Activated CD8-positive, alpha-beta memory T cell treated with anti-CD3 and anti-CD28 coated beads, Interleukin-2, amount 50 U/mL, for 4 hours (primary cell): ENCODE measurements at places on chromosomes 5 and 9.

GRCh38 chr9:29069376-29069775 lies 1496.1 kb upstream of the C9orf72 start:
- DNase-seq = no peak

GRCh38 chr5:108749128-108749861 lies 1.6 kb downstream of the FER start:
- peak; percentile 60 for DNase-seq

DNA sequence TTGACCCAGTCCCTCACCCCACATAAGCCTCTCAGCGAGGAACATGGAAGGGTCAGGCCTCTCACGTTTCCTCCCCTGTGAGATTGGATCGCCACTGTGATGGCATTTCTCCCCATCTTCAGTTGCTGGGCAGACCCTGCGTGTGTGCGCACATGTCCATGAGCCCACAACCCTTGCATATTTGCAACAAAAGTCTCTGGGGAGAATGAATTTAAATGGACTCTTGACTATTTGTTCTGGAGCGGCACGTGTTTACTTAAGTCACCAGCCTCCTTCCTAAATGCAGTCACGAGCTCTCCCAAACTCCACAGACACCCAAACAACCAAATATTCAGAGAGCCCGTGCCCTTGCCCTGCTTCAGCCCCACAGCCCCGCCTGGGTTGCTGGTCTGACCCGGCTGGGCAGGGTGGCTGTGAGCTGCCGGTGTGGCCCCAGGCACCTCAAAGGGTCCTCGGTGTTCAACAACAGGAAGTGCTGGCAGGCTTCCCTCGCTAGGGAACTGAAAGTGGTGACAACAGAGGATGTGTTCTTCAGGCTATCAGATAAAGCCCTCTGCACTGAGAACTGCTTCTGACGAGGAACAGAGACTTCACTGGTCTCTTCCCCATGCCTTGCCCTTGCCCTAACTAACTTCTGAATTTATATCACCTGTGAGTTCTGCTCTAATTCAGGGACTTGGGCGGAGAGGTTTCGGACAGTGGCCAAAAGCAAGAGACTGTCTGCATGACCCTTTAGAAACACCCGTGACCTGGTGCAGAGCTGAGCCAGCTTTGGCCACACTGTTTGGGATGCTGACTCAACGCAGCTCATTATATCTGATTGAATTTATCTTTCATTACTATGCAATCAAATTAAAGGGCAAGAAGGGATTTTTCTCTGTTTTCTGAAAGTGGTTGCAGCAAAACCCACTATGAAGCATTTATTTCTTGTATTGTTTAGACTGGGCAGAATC lies 19.2 kb upstream of the CD180 start:
- DNase-seq = peak; percentile 42

- no peak for DNase-seq
Observed at GRCh38 chr9:124764774-124765438, 6.2 kb downstream of the NR6A1 start.

DNA sequence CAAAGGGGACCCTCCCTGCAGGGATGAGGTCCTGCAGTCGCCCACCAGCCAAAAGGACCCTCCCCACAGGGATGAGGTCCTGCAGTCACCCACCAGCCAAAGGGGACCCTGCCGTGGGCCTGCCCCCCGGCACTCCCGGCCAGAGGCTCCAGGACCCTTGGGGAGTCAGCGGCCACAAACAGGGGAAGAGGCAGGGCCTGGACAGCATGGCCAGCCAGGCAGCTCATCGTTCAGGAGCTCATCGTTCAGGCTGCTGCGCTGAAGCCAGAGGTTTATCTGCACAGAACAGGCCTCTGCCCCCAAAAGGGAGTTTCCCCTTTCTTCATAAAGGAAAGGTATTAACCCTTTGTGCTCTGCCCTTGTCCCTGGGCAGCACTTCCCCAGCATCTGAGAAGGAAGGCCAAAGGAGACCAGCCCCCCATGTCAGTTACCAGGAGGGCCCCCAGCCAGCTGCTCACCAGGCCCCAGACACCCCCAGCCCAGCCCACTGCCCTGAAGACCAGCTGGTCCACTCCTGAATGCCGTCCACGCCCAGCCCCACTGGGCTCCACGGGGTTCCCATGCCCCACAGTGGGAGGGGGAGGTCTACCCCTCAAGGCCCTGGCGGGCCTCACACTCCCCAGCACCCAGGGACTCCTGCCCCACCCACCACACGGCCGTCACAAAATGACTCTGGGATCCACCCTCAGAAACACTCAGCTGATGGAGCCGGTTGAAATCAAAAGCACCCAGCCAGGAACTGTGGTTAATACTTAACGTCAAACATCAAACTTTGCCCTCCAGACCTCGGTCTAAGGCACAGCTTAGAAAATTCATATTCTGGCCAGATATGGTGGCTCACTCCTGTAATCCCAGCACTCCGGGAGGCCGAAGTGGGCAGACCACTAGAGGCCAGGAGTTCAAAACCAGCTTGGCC lies 6.3 kb downstream of the SLC12A7 start:
- peak; percentile 58 for DNase-seq

- peak; percentile 55 for DNase-seq
Observed at GRCh38 chr5:149367249-149367971, 9.6 kb downstream of the PCYOX1L start.

- DNase-seq = no peak
Observed at GRCh38 chr9:74824654-74825053, 63.1 kb downstream of the TRPM6 start.

DNA sequence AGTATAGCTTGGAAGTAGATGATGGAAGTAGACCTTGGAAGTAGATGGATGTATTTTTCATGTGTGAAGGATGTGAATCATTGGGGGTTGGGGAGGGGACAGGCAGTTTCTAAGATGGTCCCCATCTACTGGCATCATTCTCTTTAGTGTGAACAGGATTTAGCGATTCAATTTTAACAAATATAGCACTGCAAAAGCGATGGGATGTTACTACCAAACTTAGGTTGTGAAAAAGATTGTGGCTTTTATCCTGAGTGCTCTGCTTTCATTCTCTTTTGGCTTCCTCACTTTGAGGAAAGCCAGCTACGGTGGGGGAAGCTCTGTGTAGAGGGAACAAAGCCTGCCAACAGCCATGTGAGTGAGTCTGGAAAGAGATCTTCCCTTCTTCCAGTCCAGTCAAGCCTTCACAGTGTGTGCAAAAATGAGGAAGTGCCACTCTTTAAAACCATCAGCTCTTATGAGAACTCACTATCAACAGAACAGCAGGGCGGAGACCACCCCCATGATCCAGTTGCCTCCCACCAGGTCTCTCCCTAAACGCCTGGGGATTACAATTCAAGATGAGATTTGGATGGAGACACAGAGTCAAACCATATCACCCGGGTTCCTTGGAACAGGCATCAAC lies 441.4 kb downstream of the SH3GL2 start:
- DNase-seq = no peak

DNA sequence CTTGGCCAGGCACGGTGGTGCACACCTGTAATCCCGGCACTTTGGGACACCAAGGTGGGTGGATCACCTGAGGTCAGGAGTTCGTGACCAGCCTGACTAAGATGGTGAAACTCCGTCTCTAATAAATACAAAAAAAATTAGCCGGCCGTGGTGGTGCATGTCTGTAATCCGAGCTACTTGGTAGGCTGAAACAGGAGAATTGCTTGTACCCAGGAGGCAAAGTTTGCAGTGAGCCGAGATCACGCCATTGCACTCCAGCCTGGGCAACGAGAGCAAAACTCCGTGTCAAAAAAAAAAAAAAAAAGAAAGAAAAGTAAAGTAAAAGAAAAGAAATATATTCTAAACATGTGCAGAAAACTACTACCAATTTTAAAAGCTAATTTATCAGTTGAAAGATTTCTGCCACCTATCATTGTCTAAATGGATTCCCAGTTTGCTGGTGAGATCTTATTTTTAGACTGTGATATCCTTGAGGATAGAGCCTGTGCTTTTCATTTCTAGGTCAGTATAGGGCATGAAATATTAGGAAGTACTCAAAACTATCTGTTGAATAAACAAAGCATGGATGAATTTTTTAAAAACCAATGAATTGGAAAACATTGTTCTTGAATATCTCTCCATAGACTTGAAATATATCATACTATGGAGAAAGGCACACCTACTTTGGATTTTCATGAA lies 86.9 kb downstream of the NFIB start:
- no peak for DNase-seq

- no peak for DNase-seq
Observed at GRCh38 chr5:141674747-141675146, 7.3 kb downstream of the ARAP3 start.

GRCh38 chr5:45596320-45596719 lies 99.9 kb downstream of the HCN1 start:
- no peak for DNase-seq

DNA sequence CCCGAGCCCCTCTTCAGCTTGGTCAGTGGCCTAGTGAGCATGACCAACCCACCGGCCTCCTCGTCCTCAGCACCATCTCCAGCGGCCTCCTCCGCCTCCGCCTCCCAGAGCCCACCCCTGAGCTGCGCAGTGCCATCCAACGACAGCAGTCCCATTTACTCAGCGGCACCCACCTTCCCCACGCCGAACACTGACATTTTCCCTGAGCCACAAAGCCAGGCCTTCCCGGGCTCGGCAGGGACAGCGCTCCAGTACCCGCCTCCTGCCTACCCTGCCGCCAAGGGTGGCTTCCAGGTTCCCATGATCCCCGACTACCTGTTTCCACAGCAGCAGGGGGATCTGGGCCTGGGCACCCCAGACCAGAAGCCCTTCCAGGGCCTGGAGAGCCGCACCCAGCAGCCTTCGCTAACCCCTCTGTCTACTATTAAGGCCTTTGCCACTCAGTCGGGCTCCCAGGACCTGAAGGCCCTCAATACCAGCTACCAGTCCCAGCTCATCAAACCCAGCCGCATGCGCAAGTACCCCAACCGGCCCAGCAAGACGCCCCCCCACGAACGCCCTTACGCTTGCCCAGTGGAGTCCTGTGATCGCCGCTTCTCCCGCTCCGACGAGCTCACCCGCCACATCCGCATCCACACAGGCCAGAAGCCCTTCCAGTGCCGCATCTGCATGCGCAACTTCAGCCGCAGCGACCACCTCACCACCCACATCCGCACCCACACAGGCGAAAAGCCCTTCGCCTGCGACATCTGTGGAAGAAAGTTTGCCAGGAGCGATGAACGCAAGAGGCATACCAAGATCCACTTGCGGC lies 1.8 kb downstream of the EGR1 start:
- no peak for DNase-seq

GRCh38 chr5:109439590-109439989 lies 29.8 kb upstream of the PJA2 start:
- no peak for DNase-seq

GRCh38 chr5:132489871-132490483 lies 596 bp downstream of the IRF1 start:
- peak; percentile 67 for DNase-seq

DNA sequence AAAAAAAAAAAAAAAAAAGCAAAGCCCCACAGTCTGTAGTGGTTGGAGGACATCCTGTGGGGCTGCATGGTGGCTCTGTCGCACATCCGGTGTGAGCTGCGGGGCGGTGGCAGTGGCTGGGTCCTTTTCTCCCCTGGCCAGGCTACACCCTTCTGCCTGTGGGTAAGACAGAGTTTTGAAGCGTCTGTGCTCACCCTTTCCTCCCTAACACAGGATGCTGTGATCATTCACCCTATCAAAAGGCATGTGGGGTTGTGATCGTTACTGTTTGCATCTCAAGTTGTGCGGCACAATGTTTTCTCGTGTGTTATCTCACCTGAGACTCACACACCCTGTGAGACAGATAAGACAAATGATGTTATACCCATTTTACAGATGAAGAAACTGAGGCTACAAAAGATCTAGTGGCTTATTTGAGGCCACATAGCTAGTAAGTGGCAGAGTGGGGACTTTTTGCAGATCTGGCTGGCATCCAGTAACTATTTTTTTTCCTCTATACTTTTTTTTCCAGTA lies 17.5 kb downstream of the IRF1 start:
- DNase-seq = peak; percentile 66

- DNase-seq = no peak
Observed at GRCh38 chr9:18114559-18115475, 359.1 kb upstream of the ADAMTSL1 start.

DNA sequence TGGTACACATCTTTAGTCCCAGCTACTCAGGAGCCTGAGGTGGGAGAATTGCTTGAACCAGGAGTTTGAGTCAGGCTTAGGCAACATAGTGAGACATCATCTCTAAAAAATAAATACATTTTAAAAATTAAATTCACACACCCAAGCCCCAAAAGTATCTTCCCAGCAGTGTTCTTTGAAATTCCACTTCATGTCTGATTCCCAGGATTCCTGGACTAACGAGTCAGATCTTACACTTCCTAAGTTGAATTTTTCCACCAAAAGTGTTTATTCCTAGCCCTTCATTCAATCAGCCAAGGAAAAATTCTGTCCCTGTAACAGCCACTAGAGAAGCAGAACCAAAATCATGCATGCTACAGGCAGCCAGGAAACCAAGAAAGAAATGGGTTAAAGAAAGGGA lies 970.9 kb downstream of the EFNA5 start:
- no peak for DNase-seq

- DNase-seq = no peak
Observed at GRCh38 chr5:125874717-125875116, 548.5 kb upstream of the GRAMD2B start.

DNA sequence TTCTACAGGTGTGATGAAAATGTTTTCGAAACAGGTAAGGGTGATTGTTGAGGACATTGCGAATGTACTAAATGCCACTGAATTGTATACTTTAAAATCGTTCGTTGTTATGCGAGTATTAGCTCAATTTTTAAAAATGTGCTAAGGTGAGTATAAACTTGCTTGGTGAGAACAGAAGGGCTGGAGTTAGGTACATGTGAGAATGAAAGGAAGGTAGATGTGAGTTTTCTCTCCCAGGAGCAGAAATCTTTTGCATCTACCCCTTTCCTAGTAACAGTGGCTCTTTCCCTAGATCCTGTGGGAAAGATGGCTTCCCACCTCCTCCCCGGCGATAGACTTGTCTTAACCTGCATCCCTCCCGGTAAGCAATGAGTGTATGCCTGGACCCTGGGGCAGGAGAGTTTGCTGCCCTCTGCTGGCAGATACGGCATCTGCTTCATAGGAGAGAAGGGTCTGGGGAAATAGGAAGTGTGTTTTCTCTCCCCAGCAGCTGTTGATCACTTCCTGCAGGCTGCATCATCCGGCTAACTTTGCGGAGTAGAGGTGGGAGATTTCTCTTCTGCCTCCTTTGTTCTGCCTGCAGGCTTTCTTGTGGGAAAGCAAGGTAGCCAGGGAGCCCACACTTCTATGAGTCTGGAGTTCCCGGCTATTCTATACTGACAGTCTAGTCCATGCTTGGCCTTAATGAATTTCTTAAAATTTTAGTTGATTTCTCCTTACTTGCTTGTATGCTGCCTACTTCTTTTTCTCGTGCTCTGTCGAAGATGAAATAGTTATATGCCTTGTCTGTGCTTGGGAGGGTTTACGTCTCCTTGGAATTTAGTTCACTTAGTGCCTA lies 373.3 kb upstream of the SEMA6A start:
- DNase-seq = peak; percentile 22

DNA sequence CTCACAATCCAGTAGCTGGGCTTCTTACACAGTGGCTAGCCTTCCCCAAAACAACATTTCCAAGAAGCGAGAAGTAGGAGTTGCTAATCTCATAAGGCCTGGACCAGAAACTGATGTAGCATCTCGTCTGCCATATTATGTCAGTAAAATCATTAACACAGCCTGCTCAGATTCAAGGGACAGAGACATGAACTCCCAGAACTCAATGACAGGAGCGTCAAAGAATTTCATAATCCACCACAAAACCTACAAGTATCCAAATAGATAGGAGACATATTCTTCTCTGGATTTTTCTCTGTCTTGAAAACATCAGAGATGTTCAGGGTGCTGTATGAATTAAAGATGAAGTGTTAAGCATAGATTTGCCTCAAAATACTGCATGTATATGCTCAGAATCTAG lies 457.6 kb upstream of the ACTBL2 start:
- no peak for DNase-seq
